Fibroblast of lung (primary cell): ENCODE measurements at places on chromosomes 7 and 10.

DNA sequence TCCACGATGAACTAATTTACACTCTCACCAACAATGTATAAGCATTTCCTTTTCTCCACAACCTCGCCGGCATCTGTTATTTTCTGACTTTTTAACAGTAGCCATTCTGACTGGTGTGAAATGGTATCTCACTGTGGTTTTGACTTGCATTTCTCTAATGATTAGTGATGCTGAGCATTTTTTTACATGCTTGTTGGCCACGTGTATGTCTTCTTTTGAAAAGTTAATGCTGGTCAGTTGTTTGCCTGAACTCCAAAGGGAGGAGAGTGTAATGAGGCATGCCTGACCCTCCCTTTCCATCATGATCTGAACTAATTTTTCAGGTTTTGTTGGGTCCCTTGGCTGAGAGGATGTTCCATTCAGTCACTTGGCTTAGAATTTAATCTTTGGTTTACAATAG is 50.7 kb upstream of the SVIL start:
- DNase-seq: no peak

- no peak for DNase-seq
Observed at GRCh38 chr7:29249860-29250259, 55.3 kb downstream of the CHN2 start.

DNA sequence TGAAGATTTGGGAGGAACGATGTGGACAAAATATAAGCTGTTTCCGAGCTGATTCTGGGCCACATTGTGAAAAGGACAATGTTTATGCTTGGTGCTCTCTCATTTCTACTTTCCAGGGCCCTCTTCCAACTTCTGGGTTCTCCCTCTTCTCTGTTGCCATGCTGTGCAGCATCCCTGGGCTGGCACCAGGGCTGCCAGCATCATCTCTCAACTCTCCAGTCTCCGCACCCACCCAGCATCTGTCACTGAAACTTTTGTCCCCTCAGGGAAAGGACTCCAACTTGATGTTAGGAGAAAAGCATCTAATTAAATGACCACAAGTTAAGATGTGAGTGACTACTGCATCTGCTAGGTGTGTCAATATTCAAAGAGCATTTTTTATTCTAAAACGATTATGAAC is 26.7 kb downstream of the CFAP58 start:
- no peak for DNase-seq

DNA sequence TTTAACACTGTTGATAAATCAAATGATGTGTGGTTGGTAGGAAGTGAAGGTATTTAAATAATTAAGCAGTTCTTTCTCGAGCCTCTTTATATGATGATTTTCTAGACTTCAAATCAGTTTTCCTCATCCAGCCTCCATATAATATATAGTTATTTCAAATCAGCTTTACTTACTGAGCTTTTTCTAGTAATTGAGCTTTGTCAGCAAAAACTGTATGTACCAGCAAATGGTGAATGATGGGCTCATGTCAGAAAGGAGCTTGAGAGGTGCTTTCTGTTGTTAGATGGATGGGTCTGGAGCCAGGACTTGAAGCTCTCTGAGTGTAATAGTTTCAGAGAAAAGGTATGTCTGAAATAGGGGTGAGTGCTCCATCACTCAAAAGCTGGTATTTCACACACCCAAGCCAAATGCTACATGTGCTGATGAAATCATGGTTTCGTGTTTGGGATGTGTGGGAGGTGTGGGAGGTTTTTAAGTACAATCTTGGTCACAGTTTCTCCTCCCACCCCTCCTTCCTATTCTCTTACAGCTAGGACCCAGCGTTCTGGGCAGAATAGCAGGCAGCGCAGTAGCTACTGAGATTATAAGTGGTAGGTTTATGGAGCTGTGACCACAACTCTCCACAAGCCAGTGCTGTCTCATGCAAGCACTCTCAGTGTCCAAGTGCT is 55.8 kb downstream of the LRMDA start:
- no peak for DNase-seq

- peak; percentile 28 for DNase-seq
Observed at GRCh38 chr10:116490028-116490662, 55.6 kb upstream of the PNLIP start.

GRCh38 chr7:131012477-131013031 is 278.5 kb upstream of the KLF14 start:
- no peak for DNase-seq

GRCh38 chr10:5550621-5551530 is 26.1 kb downstream of the CALML3 start:
- peak; percentile 78 for DNase-seq

- DNase-seq: peak; percentile 53
Observed at GRCh38 chr7:8190119-8190895, 71.7 kb downstream of the ICA1 start.

GRCh38 chr10:49275896-49276295 is 23.1 kb upstream of the C10orf71 start:
- no peak for DNase-seq
